ENCODE measurements at places on chromosomes 11 and 22.

GRCh38 chr11:63660972-63661371 lies 10.2 kb downstream of the ATL3 start:
- DNase-seq: no peak

DNA sequence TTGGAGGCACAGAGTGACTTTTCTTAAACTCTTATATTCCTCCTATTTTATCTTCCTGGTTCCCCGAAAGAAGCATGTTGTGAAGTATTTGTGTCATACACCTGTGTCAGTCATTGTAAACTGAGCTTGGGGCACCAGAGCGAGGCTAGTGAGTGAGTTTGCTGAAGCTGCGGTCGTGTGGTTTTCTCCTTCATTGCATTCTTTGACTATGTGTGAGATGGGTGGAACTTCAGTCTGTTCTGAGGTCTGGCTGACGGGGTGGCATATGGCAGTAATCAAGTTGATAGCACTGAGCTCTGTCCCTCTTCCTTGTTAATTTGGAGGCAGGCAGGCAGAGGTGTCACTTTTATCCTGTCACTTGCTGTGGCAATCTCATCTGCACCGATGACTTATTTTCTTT lies 4.2 kb downstream of the VPS26B start:
- no peak for DNase-seq

DNA sequence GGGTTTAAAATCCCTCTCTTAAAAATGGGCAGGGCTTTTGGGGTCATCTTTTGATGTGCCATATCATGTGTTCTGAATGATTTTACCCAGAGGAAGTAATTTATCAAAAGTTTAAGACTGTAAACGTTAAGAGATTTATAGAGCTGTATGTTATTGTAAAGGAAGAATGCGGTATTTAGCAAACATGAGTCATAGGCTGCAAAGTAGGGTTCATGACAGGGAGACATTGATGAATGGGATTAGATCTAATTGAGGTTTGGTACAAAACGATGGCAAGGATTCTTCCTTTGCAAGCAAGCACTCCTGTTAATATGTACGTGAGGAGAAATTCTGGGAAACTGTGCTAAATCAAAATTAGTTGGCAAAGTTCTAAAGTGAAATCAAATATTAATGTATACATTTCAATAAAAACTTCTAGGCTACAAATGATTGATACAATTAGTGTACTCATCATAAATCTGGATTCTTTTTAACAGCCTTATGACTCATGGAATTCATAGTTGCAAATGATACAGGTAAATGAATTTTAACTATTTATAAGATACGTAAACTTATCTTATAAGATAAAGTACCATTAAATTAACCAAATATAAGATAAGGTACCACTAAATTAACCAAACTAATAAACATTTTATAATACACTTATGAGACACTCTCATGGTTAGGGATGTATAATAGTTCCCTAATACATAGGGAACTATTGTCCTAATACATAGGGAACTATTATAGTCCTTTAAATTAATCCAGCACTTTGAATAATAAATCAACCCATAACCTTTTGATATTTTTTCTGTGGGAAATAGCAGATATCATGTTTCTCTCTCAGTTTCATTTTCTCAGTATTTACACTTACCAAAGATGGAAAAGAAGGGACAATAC lies 58.4 kb downstream of the KIF18A start:
- no peak for DNase-seq

GRCh38 chr22:22144858-22145257 lies 99.7 kb upstream of the VPREB1 start:
- DNase-seq: no peak

GRCh38 chr11:97247601-97248000 lies 857.8 kb downstream of the JRKL start:
- no peak for DNase-seq

DNA sequence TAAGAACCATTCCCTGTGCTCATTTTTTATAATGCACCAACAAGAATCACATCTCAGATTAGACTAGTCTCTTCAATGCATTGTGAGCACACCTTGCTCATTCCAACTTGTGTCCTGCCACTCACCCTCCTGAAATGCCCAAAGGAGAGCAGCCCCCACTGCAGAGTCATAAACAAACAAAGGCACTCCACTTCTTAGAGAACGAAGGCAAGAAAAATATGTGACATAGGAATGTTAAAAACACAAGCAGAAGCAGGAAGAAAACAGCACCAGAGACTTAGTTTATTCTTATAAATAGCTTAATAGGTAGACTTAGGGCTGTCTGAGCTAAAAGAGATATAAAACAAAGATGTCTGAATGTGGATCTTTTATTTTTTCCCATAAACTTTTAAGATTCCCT lies 57.2 kb downstream of the GUCY1A2 start:
- no peak for DNase-seq

DNA sequence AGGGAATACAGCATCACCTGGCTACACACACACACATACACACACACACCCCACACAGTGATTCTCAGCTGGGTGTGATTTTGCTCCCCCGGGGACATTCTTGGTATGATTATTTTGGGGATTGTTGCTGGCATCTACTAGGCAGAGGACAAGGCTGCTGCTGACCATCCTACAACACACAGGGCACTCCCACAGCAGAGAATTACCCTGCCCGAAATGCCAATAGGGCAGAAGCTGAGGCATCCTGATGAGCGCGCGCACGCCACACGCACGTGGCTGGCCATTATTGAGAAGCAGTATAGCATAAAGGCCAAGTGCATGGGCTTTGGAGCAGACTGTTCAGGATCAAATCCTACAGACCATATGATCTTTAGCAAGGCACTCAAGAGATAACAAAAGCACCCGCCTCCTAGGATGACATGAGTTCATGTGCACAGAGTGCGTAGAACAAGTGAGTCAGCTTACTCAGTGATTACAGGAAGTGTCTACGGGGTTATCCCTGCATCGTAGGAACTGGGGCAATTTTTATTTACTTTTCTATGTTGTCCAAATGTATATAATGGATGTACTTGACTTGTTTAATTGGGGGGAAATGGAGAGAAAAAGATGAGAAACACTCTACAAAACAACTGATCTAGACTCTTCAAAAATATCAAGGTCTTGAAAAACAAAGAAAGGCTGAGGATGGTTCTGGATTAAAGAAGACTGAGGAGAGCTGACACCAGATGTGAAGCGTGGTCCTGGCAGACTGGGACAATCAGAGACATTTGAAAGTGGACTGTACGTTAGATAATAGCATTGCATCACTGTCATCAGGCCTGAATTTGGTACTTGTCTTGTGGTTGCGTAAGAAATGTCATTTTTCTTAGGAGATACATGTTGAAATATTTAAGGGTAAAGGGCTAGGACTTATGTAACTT lies 7.2 kb upstream of the EHD1 start:
- no peak for DNase-seq

- DNase-seq: no peak
Observed at GRCh38 chr11:13883042-13883441, 79.5 kb upstream of the SPON1 start.

DNA sequence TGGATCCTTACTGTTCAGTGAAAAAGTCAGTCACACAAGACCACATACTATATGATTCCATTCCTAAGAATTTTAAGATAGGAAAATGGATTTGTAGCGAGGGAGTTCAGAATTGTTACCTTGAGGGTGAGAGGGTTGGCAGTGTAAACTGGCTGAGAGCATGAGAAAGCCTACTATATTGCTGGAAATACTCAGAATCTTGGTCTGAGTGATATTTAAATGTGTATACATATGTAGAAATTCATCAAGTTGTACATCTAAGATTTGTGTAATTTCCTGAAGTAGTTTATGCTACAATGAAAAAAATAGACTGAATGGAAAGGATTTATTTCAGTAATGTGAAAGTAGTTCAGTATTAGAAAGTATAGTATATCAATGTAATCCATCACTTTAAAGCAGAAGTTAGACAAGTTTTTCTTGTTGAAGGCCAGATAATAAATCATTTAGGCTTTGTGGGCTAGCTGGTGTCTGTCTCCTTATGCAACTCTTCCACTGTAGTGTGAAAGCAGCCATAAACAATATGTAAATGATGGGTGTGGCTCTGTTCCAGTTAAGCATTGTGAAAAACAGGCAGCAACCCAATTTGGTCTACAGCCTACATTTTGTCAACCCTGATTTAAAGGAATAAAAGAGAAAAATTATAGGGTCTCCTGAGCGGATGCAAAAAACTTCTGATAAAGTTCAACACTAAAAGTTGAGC lies 127.2 kb upstream of the THY1 start:
- DNase-seq: peak; percentile 45

DNA sequence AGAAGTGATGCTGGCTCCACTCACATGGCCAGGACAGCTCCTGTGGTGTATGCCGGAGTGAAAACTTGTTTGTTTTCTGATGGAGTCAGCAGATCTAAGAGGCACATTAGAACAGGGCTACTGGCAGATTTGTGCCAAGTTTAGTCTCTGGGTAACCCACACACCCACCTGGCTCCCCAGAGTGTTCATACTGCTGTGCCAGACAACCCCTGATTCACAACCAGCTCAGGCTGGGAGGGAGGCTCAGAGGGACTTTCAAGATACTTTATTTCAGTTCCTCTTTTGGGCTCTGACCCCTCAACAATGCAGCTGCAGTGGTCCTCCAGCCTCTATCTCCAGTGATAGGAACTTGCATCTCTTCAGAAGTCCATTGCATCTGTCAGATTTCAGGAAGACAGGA lies 8.5 kb downstream of the NTM start:
- no peak for DNase-seq

DNA sequence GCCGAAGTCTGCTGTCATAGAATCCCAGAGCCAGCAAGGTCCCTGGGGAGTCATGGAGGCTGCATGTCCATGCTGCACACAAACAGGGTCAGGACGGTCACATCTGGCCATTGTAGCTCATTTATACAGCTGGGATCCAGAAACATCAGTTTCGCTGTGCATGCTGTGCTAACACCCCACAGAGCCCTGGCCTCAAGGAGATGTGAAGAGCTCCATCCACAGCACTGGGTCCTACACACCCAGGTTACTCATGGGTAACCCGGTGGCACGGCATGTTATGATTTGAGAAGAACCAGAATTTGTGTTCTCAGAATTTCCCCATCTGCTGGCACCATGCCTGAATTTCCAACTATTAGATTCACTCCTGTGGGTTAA lies 146.3 kb upstream of the ARHGAP20 start:
- DNase-seq: no peak

DNA sequence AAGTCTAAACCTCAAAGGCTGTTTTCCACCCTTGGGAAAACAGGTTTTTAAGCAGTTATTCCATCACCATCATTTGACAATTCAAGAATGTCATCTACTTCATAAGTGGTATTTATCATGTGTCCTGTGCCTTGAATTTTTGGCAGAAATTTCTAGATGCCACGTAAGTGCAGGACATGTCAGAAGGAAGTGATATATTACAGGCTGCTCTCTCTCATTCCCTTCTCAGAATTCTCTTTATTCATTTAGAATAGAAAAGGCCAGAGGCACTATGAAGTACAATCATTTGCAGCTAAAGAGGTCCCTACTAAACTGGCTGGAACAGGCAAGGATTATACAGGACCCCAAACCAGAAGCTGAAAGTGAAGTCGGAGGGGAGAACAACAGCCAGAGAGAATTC lies 11.9 kb downstream of the RBFOX2 start:
- DNase-seq: no peak

GRCh38 chr22:38441620-38442287 lies 13.2 kb downstream of the KCNJ4 start:
- no peak for DNase-seq

GRCh38 chr22:49151256-49152126 lies 676.2 kb downstream of the BRD1 start:
- DNase-seq: no peak

GRCh38 chr22:28798810-28799605 lies 1.4 kb downstream of the XBP1 start:
- DNase-seq: no peak

- no peak for DNase-seq
Observed at GRCh38 chr11:133388260-133388659, 144.0 kb downstream of the OPCML start.

- DNase-seq: no peak
Observed at GRCh38 chr11:108368134-108368533, 99.2 kb downstream of the C11orf65 start.

DNA sequence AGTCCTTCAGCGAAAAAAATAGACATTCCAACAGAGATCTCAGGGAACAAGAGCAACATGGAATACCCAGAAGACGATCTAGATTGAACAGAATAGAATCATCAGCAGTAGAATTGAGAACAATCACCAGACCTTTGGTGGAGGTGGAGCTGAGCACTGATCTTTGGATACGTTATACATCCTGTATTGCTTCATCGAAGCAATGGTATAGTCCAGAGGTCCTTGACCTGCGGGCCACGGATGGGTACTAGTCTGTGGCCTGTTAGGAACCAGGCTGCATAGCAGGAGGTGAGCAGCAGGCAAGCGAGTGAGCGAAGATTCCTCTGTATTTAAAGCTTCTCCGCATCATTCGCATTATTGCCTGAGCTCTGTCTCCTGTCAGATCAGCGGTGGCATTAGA lies 17.6 kb downstream of the LRRC55 start:
- DNase-seq: no peak

GRCh38 chr11:60492488-60493009 lies at the start of gene MS4A12:
MS4A12 (plus strand) TSS chr11:60492778; CDS start chr11:60497319, 4,541 bp downstream.
- no peak for DNase-seq

Data from left renal cortex interstitium (tissue), 4 donors.